ENCODE measurements at places on chromosomes 13 and 19.

GRCh38 chr13:57918913-57919312 is 287.4 kb downstream of the PCDH17 start:
- DNase-seq: no peak

- peak; percentile 16 for DNase-seq
Measured at GRCh38 chr13:105410602-105411001, 1124.9 kb downstream of the EFNB2 start.

DNA sequence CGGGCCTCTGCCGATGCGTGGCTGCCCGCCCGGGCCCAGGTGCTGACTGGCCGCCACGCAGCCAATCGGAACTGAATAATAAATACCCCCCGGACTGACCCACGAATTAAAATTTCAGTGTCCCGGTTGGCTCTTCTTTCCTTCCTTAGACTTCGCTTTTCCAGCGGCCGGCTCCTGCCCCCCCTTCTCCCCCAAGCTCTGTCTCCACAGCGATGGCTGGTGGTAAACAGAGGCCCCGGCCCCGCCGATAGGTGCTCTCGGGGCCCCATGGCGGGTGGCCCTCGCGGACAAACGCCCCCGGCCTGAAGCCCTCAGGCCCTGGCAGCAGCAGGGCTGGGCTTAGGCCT is 2.6 kb downstream of the ZBTB7A start:
- no peak for DNase-seq

DNA sequence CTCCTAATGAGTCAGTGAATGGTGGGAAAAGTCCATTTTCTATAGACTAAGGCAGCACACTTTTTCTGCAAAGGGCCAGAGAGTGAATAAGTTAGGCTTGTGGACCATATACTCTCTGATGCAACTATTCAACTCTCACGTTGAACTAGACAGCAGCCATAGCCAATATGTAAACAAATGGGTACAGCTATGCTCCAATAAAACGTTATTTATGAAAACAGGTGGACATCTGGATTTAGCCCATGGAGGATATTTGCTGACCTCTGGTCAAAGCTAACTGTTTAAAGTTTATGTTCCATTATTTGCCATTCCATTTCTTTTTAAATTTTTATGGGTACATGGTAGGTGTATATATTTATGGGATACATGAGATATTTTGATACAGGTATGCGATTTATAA is 4.7 kb upstream of the CCDC169 start:
- no peak for DNase-seq

DNA sequence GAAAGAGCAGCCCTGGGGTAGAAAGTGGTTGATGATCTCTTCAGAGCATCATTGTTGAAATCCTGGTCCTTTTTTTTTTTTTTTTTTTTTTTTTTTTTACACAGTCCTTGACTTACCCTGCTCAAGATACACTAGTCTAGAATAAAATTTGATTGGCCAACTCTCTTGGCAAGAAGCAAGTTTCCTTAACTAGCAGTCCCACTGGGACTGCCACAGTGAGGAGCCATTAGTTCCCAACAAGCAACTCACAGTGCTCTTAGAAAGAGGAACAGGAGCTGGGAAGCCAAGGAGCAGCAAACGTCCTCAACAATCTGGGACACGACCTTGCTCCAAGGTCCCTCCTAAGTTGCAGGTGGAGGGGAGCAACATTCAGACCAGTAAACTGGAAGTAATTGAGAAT is 47.9 kb upstream of the INTS6 start:
- DNase-seq: no peak

- DNase-seq: no peak
Measured at GRCh38 chr13:94711561-94712286, 621 bp downstream of the SOX21 start.

DNA sequence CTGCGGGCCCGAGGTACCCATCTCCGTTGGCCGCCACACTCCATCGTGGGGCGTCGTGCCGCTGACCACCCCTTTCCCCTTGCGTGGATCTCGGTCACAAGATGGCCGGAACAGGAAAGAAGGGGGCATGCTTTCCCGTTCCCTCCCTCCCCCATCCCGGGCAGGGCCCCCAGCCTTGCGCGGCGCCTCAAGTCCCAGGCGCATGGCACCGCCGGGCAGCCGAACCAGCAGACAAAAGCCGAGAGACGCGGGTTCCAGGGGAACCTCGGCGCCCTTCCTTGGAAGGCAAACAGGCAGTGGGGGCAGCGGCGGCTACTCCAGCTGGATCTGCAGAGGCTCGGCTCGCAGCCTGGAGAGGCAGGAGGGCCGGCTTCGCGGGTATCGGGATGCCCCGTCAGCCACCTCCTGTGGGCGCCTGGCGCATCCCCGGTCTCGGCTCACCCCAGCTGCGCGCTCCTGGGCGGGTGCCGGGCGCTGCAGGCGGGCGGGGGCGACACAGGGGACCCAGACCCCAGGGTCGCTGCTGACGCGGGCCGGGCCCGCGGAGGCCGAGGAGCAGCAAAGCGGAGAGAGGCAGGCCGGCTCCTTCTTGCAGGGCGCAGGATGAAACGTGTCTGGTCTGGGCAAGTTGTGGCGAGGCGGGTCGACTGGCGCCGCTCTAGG is 439 bp downstream of the DZIP1 start:
- DNase-seq: peak; percentile 41

GRCh38 chr13:77235456-77236022 is 91.4 kb downstream of the MYCBP2 start:
- no peak for DNase-seq

- DNase-seq: no peak
Measured at GRCh38 chr19:39168258-39169142, 28.3 kb upstream of the NCCRP1 start.

- DNase-seq: no peak
Measured at GRCh38 chr13:101399365-101399764, 16.9 kb downstream of the NALCN start.

DNA sequence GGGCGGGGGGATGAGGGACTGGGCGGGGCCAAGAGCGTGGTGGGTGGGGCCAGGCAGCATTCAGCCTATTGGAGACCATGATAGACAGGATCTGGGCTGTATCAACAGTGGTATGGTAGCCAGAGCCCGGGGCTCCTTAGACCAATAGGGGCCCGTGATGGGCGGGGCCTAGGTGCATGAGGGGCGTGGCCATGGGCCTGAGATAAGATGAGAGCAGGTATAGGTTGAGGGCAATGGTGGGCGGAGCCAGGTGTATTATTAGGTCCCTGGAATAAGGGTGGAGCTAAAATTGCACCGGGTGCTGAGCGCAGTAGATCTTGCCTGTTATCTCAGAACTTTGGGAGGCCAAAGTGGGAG is 5.3 kb downstream of the ABCA7 start:
- DNase-seq: no peak

GRCh38 chr13:102799426-102800144 is 666 bp downstream of the BIVM start:
- peak; percentile 44 for DNase-seq

GRCh38 chr19:47024502-47024901 is 4.9 kb downstream of the NPAS1 start:
- no peak for DNase-seq

- DNase-seq: no peak
Measured at GRCh38 chr13:33678906-33679657, 138.9 kb upstream of the RFC3 start.

- DNase-seq: no peak
Measured at GRCh38 chr13:44715287-44716230, 139.4 kb upstream of the TSC22D1 start.

- DNase-seq: no peak
Measured at GRCh38 chr13:79290595-79291244, 115.3 kb downstream of the RBM26 start.

Data from right lung (tissue), 10 donors.